GM13976 (cell line): ENCODE measurements at places on chromosomes 5 and 9.
A peak's percentile ranks its signal among the peaks of the same experiment; 100 is the strongest.

DNA sequence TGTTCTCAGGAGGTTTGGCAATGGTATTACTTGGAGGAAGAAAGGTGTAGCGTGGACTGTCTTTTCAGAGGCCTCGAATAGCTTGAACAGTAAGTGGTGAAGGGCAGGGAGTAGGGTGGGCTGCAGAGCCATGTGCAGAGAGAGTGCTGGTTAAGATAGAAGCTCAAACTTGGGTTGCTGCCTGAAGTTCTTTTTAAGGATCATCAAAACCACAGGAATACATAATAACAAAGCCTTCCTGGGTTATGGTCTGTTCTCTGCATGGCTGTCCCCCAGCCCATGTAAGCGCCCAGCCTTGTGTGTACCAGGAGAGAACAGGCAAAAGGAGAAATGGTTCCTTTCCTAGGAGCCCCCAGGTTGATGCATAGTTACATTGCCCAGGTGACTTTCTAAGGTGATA is 43.9 kb downstream of the RCL1 start:
- no peak for DNase-seq

DNA sequence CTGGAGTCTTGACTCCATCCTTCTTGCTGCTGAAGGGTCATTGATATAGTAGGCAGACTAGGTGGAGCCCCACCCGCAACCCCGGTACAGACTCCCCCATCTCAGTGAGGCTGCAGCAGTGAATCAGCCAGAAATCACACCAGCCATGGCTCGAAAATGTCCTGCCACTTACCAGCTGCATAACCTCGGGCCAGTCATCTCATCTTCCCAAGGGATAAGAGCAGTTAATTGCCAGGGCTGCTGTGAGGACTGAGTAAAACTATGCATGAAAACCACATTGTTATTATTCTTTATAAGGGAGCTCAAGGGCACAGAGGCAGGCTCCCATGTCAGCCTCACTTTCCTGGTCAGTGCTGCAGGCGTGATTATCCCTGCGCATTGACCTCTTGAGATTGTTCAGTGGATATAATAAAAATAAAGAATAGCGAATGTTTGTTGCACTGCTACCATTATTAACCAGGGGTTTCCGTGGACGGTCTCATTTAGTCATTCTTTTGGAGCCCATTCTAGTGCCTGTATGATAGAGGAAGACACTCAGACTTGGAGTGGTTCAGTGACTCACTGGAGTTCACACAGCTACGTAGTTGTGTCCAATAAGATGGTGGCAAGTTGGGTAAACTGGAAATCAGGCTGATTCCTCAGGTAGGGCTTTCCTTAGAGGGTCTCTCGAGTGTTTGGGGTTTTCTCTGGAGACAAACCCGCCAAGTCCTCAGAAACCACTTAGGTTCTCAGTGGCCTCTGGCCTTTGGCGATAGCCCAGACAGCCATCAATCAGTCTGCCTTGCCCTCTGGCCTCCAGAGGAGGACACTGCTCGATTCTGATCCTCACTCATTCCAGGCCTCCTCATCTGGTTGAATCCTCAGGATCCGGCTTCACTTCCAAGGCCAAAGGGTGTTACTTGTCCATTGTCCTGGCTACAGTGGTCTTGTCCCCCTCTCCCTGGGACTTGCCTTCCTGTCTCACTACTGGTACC is 39.9 kb downstream of the COL15A1 start:
- DNase-seq = no peak

GRCh38 chr5:24235946-24236345 is 408.8 kb downstream of the CDH10 start:
- DNase-seq = no peak

DNA sequence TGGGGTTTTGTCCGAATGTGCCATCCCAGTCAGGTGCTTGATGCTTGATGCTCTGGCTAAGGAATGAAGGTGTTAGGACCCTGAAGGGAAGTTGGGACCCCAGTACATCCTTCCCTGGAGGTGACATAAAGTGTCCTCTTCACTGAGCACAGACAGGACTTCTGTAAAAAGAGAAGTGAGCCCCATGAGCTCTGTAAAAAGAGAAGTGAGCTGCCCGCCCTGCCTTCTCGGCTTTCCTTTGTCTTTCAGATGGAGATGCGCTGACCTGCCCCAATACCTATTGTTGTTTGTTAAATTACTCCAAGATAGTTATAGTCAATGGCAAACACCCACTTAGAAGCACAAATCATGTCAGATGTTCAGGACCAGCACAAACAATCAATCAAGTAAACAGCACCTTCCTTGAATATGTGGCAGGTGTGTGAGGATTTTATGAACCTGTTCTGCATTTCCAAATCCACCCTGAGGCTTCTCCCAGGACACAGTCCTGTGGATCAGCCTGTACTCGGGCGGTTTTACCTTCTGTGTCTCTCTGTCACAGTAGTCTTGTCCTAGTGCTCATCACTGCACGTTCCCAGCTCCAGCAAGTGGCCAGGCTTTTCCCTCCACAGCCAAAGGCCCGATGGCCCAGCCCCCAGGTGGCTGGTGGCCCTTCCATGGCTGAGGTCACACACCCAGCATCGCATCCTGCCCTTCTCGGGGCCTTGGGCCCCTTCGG is 191.4 kb downstream of the MTRR start:
- no peak for DNase-seq

DNA sequence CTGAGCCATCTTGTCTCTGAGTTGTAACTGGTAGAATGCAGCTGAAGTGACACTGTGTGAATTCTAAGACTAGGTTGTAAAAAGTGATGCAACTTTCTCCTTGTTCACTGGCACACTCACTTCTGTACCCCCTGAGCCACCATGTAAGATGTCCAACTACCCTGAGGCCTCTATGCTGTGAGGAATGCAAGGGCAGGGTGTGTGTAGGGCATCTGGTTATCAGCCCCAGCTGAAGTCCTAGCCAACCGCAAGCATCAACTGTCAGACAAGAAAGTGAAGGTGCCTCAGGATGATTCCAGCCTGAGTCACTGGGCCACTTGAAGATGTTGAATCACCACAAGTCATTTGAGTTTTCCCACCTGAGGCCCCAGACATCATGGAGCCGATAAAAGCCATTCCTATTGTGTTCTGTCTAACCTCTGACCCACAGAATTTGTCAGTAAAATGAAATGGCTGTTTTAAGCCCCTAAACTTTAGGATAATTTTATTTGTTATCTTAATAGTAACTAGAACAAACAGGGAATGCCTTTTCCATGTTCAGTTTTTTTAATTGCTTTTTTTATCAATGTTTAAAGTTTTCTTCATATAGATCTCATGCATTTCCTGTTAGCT is 18.7 kb upstream of the RHOBTB3 start:
- DNase-seq = no peak

- no peak for DNase-seq
These were observed 63.2 kb downstream of the LHX2 start for GRCh38 chr9:124074746-124075145.

GRCh38 chr9:70475211-70475610 is 60.8 kb upstream of the KLF9 start:
- no peak for DNase-seq

DNA sequence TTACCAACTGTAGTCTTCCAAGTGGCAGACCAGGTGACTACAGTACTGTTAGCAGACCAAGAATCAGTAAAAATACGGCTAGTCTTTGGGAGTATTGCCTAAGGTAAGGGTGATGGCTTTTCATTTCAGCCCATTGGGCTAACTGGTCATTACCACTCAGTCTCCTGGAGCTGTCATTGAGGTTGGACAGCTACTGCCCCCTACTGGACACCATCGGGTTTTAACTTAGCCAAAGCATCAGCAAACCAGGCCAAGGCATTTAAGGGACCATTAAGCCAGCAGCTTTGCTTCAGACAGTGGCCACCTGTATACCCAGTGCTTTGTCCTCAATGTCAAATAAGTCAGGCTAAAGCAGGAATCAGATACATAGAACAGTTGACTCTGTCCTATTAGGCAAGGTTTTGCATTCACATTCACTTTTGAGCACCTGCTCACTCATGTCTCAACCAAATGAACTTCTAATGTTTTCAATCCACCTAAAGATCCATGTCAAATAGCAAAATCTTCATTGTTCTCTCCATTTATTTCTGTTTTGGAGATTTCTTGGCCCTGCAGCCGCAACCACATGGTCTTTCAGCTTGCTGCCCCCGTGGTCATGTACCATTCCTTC is 117.2 kb downstream of the INVS start:
- peak; percentile 42 for DNase-seq

DNA sequence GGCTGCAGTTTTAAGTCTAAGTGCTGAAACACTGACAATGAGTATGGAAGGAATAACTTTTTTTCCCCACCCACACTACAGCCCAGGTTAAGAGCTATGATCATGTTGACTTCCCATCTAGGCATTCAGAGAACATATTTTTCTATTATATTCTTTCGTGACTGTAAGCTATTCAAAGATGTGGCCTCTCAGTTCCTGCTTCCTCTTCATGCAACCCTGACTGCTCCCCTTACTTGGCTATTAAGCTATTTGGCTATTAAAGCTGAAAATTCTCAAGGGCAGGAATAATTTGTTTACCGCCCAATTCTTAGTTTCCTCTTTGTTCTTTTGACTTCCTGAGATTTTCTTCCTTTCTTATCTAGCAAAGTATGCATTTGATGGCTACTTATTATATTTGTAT is 18.6 kb upstream of the ALDH1A1 start:
- no peak for DNase-seq

- DNase-seq = no peak
These were observed 49.1 kb upstream of the EXOC3 start for GRCh38 chr5:393846-394275.

DNA sequence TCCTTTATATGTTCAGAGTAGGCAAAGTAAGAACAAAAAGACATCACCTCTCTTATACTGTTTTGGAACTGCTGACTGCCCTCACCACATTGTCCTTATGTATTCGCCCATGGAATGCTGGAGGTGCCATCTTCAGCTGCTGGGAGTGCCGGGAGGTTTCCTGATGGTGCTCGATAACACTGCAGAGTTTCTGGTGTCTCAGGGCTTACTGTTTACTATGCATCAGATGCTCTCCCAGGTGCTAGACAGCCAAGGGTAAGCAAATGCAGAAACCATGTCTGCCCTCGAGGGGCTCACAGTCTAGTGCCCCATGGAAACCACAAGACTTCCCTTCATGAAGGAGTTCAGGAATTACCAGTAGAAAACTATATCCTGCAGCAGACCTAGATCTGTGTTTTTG is 70.1 kb upstream of the SMIM23 start:
- DNase-seq = no peak

GRCh38 chr9:94896512-94896911 is 170.0 kb downstream of the AOPEP start:
- DNase-seq = no peak

- no peak for DNase-seq
These were observed 81.3 kb downstream of the RAPGEF1 start for GRCh38 chr9:131658377-131659129.

GRCh38 chr9:135968083-135968476 is 6.9 kb upstream of the UBAC1 start:
- DNase-seq = no peak

DNA sequence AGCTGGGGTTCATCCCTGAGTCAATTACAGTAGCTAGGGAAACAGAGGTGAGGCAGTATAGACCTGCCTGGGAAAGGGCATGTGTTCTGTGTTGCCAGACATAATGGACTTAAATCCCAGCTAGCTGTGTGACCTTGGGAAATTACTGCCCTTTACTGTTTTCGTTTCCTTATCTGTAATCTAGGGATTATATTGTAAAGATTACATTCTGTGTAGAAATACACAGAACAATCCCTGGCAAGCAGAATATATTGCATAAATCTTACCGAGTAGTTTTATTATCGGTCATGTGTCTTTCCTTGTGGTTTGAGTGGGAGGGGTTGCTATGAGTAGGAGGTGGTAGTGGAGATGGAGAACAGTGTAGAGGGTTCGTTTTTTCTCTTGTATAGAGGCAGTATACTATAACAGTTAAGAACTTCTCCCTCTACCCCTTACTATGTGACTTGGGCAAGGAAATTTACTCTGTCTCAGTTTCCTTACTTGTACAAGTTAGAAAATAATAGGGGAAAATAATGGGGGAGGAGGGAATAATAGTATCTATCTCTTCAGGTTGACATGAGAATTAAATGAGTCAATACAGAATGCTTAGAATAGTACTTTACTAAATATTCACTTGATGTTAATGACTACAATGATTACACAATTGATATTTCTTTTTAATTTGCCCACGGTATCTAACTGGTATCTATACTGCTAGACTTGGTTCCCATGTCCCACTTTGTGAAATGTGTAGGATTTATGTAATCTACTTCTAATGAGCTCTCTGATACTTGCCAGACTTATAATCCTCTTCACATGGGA is 7.1 kb upstream of the DMXL1 start:
- DNase-seq = peak; percentile 56

GRCh38 chr9:97714435-97714834 is 17.3 kb upstream of the XPA start:
- DNase-seq = no peak

DNA sequence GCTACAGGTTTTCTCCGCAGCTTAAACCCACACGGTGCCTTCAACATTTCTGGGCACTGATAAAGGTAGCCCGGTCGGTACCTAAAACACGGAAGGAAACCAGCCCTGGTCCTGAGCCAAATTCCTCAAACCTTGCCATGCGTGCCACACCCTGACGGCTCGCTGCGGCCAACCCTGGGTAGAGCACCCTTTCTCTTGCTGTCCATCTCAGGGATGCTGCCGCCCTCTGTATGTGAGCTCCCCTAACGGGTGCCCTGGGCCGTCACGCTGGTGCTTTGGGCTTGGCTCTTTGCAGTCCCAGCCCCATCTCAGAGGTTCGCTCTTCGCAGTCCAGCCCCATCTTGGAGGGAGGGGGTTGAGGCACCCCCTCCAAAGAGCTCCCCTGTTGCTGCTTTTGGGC is 43.9 kb downstream of the PNPLA7 start:
- no peak for DNase-seq

DNA sequence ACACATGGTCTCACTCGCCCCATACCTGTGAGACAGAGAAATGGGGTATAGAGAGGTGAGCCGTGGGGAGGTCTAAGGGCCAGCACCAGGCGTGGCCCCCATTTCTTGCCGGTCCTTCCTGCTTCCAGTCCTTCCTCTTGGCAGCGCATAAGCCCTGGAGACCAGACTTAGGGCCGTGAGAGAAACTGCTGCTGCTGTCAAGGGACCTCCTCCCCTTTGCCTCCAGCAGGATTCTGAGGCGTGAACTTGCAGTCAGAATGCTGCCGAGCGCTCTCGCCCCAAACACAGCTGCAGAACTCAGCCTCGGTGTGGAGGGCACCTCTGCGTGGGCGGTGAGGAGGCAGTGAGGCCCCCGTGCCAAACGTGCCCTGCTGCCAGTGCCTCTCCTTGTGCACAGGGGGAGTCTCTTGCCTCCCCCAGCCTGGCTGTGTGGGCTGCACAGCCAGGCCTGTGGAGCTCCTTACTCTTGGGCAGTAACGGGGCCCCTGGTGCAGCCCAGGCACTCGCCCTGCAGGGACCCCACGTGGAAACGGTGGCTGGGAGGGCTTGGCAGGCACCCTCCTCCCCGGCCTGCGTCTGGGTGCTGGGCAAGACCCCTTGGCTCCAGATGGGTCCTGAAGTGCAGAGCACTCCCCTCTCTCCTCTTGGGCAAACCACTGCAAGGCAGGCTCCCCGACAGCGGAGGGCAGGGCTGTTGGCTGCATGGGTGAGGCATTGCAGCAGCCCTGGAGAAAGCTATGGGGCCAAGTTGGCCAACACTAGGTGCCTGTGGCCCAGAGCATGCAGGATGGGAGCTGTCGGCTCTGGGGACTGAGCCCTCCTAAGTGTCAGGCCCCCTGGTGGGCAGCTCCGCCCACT is 85.4 kb downstream of the RXRA start:
- DNase-seq = no peak
